ENCODE measurements at places on chromosomes 16 and 17.
A peak's percentile ranks its signal among the peaks of the same experiment; 100 is the strongest.

DNA sequence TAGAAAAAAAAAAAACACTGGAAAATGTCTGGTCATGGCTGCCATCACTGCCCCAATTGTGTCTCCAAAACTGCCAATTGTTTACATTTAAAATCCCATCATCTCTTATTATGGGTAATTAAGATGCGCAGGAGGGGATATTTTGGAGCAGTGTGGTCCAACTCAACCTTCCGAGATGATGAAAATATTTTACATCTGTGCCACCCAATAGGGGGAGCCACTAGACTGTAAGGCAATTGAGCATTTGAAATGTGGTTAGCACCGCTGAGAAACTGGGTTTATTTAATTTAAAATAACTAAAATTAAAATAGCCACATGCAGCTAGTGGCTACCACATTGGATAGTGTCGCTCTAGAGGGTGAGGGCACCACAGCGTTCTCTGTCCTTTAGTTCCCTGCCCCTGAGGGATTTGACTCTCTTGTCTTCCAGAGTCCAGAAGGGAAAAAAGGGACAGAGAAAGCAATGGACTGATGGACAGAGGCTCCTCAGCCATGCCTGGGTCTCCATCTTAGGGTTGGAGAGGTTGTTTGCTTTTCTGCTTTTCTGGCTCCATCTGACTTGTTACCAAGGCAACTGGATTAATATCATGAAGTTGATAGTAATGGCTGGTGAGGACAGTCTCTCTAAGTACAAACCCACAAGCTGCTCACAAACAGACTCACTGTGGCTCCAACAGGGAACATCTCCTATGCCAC lies 3.5 kb downstream of the MPO start:
- DNase-seq, result no peak

GRCh38 chr16:88851616-88852015 lies 5.1 kb downstream of the GALNS start:
- no peak for DNase-seq

GRCh38 chr17:61338000-61338798 lies 61.4 kb upstream of the TBX2 start:
- DNase-seq, result no peak

DNA sequence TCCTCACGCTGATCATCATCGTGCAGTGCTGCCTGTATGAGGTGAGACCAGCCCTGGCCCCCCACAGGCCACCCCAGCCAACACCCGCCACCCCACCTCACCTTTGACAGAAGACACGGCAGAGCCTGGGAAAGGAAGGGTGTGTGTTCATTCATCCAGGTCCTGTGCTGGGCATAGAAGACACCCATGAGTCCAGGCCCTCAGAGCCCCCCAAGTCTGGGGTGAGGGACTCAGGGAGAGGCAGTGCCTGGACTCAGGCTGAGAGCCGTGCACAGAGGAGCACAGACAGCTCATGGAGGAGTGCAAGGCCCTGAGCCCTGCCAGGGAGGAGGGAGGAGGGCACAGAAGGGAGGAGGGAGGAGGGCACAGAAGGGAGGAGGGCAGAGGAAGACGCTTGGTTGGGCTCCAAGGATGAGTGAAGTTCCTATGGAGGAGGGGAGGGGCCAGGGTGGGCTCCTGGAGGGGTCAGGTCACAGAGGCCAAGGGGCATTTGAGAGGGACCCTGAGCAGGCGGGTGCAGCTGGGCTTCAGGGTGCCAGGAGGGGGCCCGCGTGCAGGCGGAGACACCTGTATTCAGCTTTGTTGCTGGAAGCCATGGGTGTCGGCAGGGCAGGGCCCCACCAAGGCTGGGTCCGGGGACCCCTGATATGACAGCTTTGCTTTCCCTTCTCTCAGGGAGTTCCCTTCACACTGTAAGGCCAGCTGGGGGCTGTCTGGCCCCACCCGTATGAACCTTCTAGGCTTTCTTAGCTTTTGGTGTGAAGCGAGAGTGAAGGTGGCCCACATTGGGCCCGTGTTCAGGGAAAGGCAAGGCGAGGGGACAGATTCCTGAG lies 11.4 kb downstream of the TAX1BP3 start:
- no peak for DNase-seq

- no peak for DNase-seq
Observed at GRCh38 chr16:9061358-9061813, 30.1 kb upstream of the HAPSTR1 start.

GRCh38 chr16:79370736-79371135 lies 229.8 kb downstream of the MAF start:
- DNase-seq, result no peak

DNA sequence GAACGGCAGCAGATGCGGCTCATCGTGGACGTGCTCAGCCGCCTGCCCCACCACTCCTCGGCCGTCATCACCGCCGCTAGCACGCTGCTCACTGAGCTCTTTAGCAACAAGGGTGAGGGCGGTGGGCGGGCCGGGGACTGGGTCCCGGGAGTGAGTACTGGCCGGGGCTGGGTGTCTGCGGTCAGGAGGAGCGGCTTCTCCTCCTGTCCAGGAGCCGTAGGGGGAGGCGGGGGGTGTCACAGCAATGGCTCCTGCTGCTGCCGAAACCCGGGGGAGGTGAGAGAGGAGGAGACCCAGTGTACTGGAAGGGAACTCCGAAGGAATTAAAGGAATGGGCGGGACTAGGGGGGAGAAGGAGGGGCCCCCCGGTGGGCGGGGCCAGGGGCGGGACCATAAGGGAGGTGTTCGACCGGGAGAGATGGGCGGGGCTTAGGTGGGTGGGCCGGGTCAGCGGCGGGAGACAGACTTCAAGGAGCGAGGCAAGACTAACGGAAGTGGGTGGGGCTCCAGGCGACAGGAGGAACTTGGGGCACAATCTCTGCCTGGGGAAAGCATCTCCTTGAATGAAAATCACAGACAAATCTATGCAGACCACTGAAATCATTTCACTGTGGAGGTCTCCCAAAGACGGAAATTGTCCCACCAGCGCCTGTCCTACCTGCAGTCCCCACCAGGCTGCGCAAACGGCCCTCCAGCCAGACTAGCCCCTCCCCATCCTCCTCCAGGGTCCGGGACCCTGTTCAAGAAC lies 2.4 kb downstream of the NAGS start:
- peak; percentile 100 for DNase-seq

DNA sequence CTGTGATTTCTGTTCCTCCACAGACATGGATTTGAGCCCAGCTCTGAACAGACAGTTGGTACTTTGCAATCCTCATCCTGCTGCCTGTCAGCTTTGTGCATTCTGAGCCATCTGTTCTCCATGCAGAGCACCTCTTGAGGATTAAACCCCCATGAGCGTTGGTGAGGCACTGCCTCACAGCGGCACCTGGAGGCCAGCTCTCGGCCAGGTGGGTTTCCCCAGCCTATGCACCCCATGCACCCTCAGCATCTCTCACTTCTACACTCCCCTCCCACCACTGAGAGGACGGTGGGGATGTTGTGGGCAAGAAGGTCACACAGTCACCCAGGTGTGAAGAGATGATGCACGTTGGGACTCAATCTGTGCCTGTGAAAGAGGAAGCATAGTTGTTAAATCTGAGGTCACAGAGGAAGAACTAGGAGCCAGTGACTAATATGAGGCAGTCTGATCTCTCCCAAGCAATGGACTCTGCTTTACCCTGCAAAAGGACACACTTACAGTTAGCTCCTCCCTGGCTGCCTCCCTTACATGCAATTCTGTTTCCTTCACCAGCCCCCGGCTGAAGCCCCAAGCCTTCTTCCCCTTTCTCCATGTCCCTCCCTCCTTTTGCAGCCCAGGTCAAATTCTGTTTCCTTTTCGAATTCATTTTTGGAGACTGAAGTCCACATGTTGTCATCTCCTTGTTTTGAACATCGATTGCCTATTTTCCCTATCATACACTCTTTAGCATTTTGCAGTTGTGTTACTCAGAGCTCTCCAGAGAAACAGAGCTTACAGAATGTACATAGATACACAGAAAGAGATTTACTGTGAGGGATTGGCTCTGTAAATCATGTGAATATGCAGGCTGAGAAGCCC lies 58.5 kb downstream of the HS3ST3B1 start:
- DNase-seq, result no peak

DNA sequence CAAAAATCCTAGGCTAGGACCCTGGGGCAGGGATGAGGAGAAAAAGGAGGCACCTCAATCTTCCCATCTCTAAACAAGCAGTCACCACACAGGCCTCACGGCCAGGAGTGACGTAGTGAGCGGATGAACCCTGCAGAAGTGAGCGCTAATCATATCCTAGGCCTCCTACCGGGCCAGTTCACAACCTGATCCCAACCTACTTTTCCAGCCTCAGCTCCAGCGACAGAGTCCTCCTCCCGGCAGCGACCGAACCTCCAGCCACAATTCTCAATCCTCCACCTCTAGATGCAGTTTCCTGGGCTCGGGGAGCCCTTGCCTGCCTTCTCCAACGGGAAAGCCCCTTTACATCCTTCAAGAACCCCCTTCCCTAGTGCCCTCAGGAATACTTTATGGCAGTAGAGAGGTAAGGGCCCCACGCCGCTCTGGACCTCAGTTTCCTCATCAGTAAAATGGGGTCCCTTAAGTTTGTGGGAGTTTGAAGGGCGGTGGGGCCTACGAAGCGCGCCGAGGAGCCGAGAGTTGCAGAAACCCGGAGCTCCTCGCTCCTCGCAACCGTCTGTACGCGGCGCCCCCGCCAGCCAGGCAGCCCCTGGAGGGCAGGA lies 1.4 kb downstream of the ZNF668 start:
- no peak for DNase-seq

DNA sequence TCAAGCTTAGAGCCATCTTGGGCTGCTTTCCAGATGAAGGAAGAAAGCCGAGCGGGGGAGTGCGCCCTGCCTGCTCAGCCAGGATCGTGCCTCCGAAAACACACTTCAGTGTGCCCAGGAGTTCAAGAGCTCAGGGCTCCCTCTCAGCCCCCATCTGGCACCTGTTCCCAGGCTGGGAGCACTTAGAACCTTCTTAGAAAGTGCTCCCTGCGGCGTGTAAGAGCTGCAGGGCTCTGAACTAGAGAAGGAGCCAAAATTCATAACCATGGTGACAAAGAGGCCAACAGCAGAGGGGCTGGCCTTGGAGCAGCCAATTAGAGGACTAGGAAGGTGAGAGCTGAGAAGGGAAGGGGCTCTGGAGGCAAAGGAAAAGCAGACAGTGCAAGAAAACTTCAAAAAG lies 59.0 kb upstream of the TNRC6C start:
- DNase-seq, result no peak

DNA sequence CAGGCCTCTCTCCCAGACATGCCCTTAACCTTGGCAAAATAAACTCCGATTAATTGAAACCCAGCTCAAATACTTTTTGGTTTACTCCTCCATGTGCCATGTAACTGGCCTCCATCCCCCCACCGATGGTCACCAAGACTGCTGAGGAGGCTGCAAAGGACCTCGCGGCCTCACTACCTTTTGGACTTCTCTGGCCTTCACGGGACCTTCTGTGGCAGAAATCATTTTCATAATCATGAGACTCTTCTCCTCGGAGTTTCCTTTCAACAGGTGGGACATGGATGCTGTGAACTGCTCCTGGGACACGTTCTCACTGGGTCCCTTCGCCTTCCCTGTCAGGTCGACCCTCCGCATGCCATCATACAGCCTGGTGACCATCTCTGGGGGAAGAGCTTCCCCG lies 9.0 kb downstream of the MEAK7 start:
- no peak for DNase-seq

DNA sequence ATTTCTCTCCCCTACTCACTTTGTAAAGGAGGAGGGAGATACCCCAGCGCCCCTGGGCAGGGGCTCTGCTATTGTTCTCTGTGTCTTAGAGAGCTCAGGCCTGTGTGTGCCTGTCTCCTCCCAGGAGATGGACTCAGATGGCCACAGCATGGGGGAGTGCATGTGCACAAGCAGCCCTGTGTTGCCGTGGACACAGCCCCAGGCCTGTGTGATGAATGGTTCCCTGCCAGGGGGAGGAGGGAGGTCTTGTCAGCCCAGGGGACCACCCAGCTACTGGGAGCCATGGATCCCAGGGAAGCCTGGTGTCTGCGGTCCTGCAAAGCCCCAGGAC lies 26.3 kb downstream of the GINS2 start:
- peak; percentile 90 for DNase-seq

DNA sequence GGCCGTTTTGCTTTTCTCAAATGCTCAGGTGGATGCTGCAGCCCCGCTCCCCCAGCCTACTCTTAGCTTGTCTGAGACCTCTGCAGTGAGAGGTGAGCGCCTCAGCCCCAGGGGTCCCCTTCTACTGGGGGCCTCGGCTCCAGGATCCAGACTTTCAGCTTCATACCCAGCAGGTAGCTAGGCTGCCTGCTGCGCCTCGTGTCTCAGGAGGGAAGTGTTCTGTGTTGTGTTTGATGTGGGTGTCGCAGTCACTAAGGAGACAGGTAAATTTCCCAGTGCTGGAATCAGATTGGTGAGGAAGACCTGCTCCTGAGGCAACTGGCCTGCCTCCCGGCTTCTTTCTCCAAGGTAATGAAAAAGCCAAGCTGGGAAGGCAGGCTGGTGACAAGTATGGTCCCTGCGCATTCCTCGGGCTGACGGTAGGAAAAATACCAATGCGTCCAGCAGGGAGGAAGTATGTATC lies 604.0 kb upstream of the SALL1 start:
- DNase-seq, result no peak

DNA sequence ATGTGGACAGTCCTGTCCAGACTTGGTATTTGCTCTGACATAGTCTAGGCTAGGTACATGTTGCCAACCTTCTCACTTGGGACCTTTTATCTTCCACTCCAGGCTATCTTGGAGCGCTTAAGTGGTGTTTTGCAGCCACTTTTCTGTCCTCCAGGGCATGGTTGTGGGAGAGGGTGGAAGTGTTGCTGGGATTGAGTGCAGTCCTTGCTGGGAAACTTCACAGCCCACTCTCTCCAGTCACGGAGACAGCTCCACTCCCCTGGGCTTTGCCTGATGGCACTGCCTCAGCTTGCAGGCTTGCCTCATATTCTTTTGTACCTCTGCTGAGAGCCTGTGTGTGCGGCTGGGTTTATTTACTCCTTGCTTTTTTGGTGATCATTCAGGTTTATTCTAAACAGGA lies 17.4 kb downstream of the RPA1 start:
- DNase-seq, result no peak

- DNase-seq, result no peak
Observed at GRCh38 chr17:1179112-1179817, 516 bp downstream of the ABR start.

GRCh38 chr16:11510178-11510973 lies 76.3 kb downstream of the LITAF start:
- no peak for DNase-seq

DNA sequence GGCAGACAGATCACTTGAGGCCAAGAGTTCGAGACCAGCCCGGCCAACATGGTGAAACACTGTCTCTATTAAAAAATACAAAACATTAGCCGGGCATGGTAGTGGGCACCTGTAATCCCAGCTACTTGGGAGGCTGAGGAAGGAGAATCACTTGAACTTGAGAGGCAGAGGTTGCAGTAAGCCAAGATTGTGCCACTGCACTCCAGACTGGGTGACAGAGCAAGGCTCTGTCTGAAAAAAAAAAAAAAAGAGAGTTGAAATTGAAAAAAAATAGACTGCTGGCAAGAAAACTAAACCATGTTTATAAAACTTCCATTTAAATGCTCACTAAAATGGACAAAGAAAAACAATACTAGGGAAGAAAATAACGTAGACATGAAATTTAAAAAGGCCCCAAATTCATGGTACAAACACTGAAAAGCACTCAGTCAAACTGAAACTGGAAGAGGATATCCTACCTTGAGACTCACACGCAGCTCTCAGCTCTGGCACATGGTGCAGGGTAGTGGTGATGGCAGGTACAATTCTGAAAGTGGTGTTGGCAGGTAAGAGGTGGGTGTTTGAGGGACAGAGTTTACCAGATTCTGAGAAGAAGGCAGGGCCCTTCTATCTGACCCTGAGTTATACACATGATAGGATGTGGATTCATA lies 19.3 kb downstream of the CNTROB start:
- no peak for DNase-seq
